H9 (cell line): ENCODE measurements at places on chromosomes 6 and 20.

DNA sequence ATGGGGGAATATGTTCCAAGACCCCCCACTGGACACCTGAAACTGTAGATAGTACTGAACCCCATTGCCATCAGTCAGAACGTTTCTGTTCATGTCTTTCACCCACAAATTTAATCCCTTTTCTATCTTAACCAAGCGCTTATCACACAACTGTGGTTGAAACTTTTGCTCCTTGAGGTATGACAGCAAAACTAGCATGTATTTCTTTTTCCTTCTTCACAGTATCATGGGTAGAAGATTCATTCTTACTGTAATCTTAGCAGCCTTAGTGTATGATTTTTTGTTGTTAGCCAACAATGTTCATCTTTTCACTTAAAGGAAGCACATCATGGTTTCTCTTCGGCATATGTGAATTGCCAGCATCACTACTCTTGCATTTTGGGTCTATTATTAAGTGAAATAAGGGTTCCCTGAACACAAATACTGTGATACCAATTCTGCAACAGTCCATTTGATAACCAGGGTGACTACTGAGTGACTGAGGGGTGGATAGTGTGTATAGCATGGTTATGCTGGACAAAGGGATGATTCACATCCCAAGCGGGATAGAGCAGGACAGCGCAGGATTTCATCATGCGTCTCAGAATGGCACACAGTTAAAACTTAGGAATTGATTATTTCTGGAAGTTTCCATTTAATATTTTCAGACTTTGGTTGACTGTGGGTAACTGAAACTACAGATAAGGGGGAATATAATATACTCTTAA lies 41.8 kb downstream of the KCNS1 start:
- DNase-seq, result no peak

DNA sequence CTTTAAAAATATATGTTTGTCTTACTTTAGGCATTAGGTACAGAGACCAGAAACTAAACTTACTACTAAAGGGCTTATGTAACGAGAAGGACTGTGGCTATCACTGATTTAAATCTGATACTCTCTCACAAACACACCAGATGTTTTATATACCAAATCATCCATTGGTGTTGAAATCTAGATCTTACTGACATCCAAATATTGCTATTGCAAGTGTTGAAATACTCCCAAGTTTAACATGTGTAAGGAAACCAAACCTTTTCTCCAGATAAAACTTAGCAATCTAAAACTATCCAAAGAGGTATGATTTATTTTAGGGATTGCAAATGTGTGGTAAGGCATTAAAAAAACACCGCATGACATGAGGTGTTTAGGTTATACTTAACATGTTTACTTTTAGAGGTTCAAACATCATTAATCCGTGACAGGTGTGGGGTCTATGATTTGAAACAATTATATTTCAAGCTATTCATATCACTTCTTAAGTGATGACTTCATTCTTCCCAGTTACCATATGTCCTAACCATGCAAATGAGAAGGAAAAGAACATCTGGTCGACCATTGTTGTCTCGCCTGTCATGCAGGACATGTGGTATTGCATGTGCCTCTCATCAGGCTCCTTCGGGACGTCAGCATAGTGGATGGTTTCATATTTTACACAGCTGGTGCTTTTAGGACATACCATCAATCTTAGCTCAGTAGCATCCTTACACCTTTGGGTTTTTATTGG lies 168.3 kb upstream of the SPACA1 start:
- DNase-seq, result no peak

DNA sequence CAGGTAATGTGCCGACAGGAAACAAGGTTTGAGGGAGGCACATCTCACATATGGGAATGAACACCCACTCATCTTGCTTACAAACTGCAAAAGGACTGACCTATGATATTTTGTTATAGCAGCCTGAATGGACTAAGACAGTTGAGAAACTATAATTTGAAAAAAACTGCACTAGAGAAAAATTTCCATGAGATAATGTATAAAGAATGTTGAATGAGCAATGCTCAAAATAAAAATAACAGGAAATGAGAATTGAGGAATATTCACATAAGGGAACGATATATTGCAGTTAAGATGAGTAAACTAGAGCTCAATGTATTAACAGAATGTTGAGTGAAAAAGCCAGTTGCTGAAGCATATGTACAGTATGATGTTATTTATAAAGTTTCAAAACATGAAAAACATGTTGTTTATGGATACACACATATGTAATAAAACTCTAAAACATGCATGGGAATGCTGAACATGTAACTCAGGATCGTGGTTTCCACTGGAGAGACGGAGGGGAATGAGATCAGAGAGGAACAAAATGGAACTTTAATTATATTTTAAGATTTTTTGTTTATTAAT lies 6.3 kb upstream of the TBC1D22B start:
- no peak for DNase-seq

GRCh38 chr6:140879946-140880345 lies 1252.8 kb upstream of the GJE1 start:
- DNase-seq, result no peak

GRCh38 chr6:119179842-119180241 lies 101.4 kb upstream of the FAM184A start:
- DNase-seq, result no peak
